ENCODE measurements at places on chromosomes 11 and 22. TPM values are rescaled to one million over a fixed set of nuclear protein-coding genes. Genes with fewer than 3 reads are reported as not detected.

Gene DNAL4
- total RNA-seq: 15.8 TPM

Gene RAG1
- total RNA-seq: 0.47 TPM

Gene SLC22A8
- total RNA-seq: not detected

Gene TRIM48
- not detected for total RNA-seq

Gene MISFA
- 2.5 TPM for total RNA-seq

Gene RAB36
- 2.3 TPM for total RNA-seq
